OCI-LY7 (cell line): ENCODE measurements at places on chromosomes 7 and 10. TPM values are rescaled to one million over a fixed set of nuclear protein-coding genes. Genes with fewer than 3 reads are reported as not detected.
A peak's percentile ranks its signal among the peaks of the same experiment; 100 is the strongest.

DNA sequence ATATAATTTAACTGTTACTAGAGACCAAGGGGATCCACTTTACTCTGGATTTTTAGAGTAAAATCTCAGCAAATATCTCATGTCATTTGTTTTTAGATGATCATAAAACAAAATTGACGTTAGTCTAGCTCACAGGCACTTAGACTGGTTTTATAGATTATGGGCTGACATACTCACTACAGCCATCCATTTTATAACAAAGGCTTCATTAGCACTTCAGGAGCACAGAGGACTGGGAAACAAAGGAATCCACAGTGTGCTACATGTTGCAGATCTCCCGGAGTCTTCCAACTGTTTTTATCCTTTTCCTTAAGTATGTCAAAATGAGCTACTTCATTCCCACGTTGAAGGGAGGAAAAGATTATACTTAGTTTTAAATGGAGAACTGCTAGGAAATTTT is 15.9 kb upstream of the SCRN1 start:
- DNase-seq, result no peak

GRCh38 chr10:103078676-103079075 is 114.4 kb downstream of the NT5C2 start:
- no peak for DNase-seq

GRCh38 chr10:16799621-16800020 is 17.6 kb downstream of the RSU1 start:
- DNase-seq, result no peak

DNA sequence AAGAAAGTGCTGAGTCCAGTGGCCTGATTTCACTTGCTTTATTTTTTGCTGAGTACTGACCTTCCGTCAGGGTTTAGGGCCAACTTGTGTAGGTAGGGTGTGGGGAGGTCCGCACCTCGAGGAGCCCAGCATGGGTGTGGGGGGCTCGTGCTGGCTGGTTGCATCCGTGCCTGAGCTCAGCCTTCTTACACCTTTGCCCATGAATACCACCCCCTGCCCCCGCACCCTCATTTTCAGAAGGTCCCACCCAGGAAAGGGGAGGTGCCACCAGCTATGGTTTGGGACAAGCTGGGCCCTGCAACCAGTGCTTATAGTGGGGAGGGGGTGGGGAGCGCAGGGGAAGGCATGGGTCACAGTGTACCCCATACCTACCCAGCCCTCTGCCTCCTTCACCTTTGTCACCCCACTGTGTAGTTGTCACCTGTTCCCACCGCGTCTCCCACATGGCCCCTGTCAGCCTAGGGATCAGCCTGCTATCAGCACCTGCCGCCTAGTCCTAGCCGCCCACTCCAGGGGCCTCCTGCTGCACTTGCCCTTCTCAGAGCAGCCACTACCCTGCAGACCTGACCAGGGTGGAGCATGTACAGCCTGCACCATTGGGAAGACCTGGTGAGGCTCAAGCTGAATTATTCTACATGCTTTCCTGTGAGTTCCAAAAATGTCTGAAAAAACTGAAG is 146.2 kb upstream of the RET start:
- no peak for DNase-seq

Gene APBB1IP
- total RNA-seq, result 167 and 196 TPM in 2 replicates

DNA sequence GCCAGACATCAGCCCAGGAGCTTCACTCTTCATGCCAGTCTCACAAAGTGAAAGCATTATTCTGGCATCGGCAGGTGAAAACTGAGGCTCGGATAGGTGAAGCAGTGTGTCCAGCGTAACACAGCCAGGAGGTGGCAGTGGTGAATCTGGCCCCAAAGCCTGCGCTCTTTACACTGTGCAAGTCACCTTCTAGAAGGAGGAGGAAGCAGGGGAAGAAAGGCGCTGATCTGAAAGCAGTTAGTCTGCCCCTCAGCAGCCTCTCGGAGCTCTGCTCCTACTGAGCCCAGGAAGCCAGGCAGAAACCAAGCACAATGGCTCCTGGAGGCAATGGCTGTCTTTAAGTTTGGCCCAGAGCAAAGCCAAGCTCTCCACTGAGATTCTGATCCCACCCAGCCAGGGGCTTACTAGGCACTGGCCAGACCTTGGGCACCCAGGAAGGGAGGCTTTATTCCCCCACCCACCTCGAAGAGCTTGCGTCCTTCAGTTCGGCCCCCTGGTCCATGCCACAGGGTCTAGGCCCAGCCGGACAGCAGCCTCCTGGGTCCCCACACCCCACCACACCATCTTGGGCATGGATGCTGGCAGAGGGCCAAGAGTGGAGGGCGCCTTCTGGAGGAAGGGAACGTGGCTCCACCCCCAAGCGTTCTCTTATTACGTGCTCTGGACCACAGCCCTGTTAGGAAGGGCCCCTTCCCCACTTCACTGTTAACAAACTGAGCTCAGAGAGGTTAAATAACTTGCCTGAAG is 104.5 kb downstream of the GRID1 start:
- peak; percentile 76 for DNase-seq

Gene SRPK2
- 26.8 and 31.7 TPM in 2 replicates for total RNA-seq

GRCh38 chr7:27182861-27183681 is 2.0 kb downstream of the HOXA11 start:
- DNase-seq, result no peak

Gene SLC18A3
- not detected in 2 replicates for total RNA-seq

DNA sequence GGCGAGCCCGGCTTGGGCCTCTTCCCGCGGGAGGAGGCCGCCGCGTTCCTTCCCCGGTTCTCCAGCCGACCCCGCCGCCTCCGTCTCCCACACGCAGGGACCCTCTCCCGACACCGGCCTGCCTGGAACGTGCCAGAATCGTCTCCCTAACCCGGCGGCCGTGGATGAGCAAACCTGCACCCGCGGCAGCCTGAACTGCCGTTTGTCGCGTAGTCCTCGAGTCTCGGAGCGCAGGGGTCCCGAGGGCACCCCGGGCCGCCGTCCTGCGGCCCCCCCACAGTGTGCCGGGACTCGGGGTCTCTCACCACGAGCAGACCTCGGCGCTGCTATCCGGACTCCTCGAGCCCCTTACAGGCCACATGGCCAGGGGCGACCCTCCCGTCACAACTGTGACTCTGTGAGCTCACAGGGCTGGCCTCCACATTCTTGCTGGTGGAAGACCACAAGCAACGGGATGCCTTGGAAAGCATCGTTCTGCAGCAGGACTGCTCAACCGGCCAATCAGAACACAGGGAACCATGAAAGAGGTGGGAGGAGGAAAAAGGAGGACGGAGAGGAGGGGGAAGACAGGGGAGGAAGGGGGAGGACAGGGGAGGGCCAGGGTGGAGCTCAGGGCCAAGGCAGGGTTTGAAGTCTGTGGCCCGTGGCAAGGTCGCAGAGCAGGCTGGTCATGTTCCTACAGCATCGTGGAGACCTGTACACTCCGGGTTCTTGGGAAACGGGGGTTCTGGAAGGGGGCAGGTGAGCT is 276.9 kb downstream of the DNAJB6 start:
- no peak for DNase-seq

Gene NRCAM
- total RNA-seq, result not detected in 2 replicates

- no peak for DNase-seq
Measured at GRCh38 chr10:124286621-124287020, 132.1 kb downstream of the OAT start.

GRCh38 chr10:14060320-14061070 is 270.2 kb downstream of the FRMD4A start:
- no peak for DNase-seq

DNA sequence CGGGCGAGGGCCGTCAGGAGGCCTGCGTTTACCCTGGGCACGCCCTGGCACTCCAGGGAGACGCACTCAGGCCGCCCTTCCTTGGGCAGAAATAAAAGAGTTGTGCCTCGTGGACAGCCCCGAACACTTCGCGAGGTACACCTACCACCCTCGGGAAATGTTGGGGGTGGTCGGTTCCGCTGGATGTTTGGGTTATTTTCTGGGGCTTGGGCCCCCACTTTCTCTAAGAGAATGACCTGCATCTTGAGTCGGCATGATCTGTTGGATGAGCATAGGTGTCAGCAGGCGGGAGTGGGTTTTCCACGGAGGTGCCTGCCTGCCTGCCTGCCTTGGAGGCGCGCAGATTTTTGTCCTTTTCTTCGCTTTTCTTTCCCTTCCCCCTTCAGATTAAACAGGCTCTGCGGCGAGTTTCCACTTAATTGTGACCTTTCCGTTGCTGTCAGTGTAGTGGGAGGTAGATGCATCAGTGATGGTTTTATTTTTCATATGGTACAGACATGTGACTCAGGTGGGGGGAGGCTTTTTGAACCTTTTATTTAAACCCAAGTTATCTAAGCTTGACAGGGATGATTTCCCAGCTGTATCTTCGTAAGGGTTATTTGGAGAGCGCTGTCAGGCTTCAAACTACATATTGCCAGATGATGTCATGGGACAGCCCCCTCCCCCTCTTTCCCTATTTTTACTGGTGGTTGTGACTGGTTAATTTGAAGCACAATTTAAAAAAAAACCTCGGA is 661 bp downstream of the HECTD2 start:
- DNase-seq, result no peak

- no peak for DNase-seq
Measured at GRCh38 chr10:72114706-72115450, 26.5 kb upstream of the SPOCK2 start.

GRCh38 chr7:19920166-19920565 is 146.7 kb upstream of the TMEM196 start:
- no peak for DNase-seq

- no peak for DNase-seq
Measured at GRCh38 chr7:96495751-96496216, 173.9 kb upstream of the SLC25A13 start.

DNA sequence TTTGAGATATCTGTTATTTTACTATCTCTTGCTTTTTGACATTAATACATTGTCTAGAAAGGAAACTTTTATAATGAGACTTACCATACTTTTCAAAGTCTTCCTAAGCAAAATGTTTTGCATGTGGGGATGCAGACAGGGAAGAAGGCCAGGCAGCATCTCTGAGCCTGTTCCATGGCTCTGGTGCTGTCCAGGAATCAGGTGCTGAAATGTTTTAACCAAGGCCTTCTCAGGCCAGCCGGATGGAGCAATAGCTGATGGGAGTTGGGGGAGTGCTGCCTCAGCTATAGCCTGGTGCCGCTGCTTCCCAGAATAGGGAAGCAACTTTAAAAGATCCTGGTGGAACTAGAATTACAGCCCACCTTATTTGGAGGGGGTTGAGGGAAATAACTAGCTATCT is 38.5 kb downstream of the CRTAC1 start:
- DNase-seq, result no peak

DNA sequence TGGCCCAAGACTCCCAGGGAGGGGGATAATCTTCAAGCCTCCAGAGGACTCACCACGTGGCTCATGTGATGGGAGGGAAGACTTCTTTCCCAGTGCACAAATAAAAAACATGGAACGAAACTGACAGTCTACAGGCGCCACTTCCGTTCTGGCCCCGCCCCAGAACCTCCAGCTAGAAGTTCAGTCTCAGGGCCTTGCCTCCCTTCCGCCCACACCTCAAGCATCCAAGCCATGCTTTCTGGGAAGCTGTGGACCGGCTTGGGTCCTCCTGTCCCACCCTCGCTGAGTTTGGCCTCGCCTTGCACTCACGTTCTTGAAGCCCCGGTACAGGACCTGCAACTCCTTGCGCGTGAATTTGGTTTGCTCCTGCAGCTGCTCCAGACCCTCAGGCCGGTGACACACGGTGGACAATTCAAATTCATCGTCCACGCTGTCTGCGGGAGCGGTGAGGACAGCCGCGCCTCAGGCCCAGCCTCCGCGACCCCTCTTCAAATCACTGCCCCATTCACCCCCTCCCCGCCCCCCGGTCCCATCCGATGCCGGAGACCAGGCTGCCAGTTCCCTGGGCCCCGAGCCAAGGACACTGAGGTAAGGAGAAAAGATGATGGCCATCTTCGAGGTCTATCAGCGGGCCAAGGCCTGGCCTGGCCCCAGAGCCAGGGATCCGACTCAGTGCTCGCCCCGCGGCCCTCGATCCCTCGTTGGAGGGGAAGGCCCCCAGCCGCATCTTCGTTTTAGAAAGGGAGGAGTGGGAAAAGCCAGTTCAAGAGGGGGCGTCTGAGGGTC is 10.7 kb upstream of the OGA start:
- DNase-seq, result no peak

DNA sequence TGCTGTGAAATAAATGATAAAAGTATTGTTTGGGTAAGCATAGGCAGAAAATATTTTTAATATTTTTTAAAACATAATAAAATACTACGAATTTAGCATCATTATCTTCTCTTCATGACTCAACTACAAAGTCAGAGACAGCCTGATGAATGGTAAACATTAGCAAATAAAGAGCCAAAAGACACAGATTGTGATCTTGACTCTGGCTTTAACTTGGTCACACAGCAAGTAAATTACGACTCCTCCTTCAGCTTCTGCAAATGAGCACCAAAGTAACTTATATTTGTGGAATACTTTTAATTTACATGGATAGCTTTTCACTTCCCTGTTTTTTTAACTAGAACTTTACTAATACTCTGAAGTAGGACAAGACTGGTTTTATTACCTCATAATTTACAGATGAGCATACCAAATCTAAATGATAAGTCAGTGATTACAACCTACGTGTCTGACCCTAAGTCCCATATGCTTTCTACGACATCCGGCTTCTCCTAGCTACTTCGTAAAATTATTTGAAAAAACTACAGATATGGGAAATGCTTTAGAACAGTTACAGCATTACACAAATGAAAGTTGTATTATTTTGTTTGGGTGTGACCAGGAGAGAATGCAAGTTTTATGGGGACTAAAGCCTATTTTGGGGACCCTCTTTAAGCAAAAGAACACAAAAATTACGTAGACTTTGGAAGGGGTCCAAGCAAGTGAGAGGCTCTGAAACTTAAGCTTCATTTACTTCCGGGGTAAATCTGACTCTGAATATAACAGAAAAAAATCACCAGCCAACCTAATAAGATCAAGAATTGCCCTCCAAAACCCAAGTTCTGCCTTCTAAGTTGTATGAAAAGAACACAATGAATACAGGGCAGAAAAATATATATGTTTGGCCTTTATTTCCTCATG is 133.8 kb downstream of the CPEB3 start:
- DNase-seq, result no peak

DNA sequence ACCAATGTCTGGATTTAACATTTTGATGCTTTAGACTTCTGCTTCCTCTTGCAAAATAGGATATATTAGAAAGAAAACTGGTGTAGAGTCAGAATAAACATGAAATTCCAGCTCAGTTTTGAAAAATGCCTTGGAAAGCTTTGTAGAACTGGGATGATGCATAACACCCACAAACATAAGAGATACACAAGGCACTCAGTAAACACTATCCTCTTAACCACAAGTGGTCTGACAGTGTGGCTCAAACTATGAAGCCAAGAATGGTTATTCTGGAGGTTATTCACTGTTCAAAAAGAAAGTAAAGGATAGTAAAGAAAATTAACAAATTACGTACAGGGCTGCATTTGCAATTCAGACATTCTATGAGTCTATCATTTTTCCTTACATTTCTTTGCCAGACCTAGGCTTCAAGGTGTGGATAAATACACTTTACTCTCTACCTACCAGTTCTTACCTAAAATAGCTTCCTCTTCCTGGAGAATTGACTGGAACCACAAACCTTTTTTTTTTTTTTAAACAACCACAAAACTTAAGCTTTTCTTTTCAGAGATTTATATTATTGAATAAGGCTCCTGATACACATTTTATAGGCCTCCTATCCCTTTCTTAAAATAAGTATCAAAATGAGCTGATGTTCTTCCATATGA is 9.0 kb upstream of the RSBN1L start:
- DNase-seq, result no peak

GRCh38 chr10:112332509-112333228 is 41.2 kb upstream of the ACSL5 start:
- no peak for DNase-seq

GRCh38 chr7:74568658-74569057 is 88.9 kb upstream of the GTF2I start:
- no peak for DNase-seq

- DNase-seq, result no peak
Measured at GRCh38 chr10:43817368-43817767, 168.7 kb upstream of the ZNF32 start.

Gene DNAJC12
- total RNA-seq, result 18.9 and 19.4 TPM in 2 replicates

- peak; percentile 27 for DNase-seq
Measured at GRCh38 chr10:80421707-80422536, 13.6 kb downstream of the PRXL2A start.
